Upper lobe of left lung (tissue), 6 donors: ENCODE measurements at places on chromosomes 7 and 10.

- H3K36me3 ChIP-seq = no peaks in the 10 kb centered on the region
- no peak overlapping the region for H3K27ac ChIP-seq
- DNase-seq = no peak
- no peaks in the 10 kb centered on the region for H3K27me3 ChIP-seq
- no peaks in the 10 kb centered on the region for H3K4me1 ChIP-seq
- no peak overlapping the region for H3K4me3 ChIP-seq
Measured at GRCh38 chr10:84626397-84627087, 298.2 kb downstream of the CCSER2 start.

- DNase-seq = no peak
- no peaks in the 10 kb centered on the region for H3K27me3 ChIP-seq
- H3K4me3 ChIP-seq = no peak overlapping the region
Measured at GRCh38 chr10:28367929-28368484, 65.1 kb upstream of the MPP7 start.

- no peaks in the 10 kb centered on the region for H3K4me1 ChIP-seq
- H3K27me3 ChIP-seq = no peaks in the 10 kb centered on the region
- H3K36me3 ChIP-seq = no peaks in the 10 kb centered on the region
Measured at GRCh38 chr10:43218206-43218950, 48.5 kb downstream of the RASGEF1A start.

- H3K4me3 ChIP-seq = no peak overlapping the region
- DNase-seq = no peak
- H3K4me1 ChIP-seq = peaks cover 5% of the 10 kb centered on the region
- H3K27me3 ChIP-seq = no peaks in the 10 kb centered on the region
- no peak overlapping the region for H3K27ac ChIP-seq
Measured at GRCh38 chr10:30192846-30193608, 133.6 kb upstream of the JCAD start.

GRCh38 chr10:9807846-9808245 is 1209.8 kb upstream of the CELF2 start:
- no peak overlapping the region for H3K27ac ChIP-seq
- H3K36me3 ChIP-seq = no peaks in the 10 kb centered on the region
- H3K27me3 ChIP-seq = no peaks in the 10 kb centered on the region
- DNase-seq = no peak

DNA sequence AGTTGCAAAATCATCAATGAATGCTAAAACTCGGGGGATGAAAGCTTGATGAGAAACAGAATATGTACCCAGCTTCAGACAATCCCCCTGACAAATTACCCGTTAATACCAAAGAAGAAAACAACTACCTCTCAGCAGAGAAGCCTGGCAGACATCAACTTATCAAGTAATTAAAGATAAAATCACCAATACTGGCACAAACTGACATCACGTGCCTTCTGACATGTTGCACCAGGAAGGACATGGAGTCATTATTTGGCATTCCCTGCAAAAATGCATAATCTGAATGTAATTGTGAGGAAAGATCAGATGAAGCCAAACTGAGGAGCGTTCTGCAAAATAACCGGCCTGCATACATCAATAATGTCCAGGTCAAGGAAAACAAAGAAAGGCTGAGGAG is 7.7 kb downstream of the SLIT1 start:
- no peak for DNase-seq
- H3K4me1 ChIP-seq = no peaks in the 10 kb centered on the region
- H3K27ac ChIP-seq = no peak overlapping the region
- no peaks in the 10 kb centered on the region for H3K27me3 ChIP-seq

DNA sequence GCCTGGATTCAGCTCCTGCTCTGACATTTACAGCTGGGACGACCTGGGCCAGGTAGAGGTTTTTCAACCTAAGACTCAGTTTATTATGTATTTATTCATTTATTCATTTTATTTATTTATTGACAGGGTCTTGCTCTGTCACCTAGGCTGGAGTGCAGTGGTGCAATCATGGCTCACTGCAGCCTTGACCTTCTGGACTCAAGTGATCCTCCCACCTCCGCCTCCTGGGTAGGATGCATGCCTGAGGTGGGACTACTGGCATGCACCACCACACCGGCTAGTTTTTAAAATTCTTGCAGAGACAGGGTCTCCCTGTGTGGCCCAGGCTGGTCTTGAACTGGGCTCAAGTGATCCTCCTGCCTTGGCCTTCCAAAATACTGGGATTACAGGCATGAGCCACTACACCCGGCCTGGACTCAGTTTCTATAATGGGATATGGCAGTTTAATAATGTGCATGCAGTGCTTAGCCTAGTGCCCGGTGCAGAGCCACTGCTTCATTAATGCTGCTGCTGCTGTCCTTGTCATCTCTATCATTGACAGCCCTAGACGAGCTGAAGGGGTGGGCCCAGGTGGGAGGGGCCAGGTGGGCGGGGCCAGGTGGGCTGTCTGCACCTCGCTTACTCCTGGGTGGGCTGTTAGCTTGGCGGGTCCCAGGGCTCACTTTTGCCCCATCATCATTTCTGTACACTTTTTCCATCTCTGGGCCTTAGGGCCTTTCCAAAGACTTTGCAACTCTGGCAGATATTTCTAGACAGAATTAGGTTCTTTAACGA is 92.6 kb downstream of the LHPP start:
- no peaks in the 10 kb centered on the region for H3K4me1 ChIP-seq
- DNase-seq = no peak
- no peaks in the 10 kb centered on the region for H3K36me3 ChIP-seq
- H3K27me3 ChIP-seq = no peaks in the 10 kb centered on the region

DNA sequence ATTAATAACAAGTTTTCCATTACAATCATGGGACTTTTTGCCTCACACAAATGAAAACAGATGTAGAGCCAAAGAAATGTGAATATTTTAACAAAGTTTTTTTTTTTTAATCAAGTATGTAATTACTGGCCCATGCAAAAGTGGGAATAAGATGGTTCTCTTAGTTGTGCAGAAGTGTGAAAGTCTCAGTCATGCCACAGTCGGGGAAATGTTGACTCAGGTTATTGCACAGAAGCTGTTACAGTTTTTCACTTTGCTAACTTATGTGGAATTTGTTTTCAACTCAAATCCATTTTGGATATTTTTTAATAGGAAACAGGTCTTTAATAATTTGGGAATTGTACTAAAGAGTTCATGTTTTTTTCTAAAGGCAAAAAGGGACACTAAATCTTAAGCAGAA is 44.0 kb upstream of the CAV2 start:
- no peak overlapping the region for H3K4me3 ChIP-seq
- H3K27ac ChIP-seq = no peak overlapping the region
- no peaks in the 10 kb centered on the region for H3K27me3 ChIP-seq
- DNase-seq = no peak
- H3K36me3 ChIP-seq = no peaks in the 10 kb centered on the region
- no peaks in the 10 kb centered on the region for H3K4me1 ChIP-seq

DNA sequence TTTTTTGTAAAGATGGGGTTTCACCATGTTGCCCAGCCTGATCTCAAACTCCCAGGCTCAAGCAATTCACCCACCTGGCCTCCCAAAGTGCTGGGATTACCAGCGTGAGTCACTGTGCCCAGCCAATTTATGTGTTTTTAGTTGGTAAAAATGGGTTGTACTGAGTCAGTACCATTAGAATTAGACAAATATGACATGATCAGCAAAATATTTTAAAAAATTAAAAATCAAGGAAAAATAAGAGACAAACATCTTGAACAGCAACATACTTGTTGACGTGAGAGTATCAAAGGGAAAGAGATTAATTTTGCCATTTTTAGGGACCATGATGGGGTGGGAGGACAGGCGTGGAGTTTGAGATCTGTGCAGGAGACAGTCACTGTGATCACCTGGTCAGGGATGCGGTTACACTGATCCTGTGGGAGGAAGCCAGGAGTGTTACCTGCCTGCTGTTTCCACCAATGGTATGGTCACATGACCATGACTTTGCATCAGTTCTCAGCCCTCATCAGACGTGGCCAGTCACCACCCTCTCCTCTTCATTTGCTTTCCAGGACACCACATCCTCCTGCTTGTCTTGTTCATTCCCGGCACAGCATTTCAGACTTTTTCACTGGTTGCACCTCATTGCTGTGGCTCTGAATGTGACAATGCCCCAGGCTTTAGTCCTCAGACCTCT is 29.2 kb upstream of the ENO4 start:
- H3K27me3 ChIP-seq = no peaks in the 10 kb centered on the region
- H3K36me3 ChIP-seq = no peaks in the 10 kb centered on the region
- no peaks in the 10 kb centered on the region for H3K4me1 ChIP-seq
- no peak overlapping the region for H3K27ac ChIP-seq
